ENCODE measurements at places on chromosomes 3 and 15.

DNA sequence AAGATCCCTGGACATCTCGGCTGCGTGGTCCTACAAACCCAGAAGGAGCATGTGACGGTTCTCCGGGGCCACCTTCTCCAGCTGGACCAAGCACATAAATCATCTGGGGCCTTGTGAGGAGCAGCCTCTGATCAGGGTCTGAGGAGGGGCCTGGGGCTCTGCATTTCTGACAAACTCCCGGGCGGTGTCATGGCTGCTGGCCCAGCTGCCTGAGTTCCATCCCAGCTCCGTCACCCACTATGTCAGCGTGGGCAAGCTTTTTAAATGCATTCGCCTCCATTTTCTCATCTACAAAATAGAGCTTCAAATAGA is 126.3 kb upstream of the MEF2A start:
- DNase-seq = no peak

DNA sequence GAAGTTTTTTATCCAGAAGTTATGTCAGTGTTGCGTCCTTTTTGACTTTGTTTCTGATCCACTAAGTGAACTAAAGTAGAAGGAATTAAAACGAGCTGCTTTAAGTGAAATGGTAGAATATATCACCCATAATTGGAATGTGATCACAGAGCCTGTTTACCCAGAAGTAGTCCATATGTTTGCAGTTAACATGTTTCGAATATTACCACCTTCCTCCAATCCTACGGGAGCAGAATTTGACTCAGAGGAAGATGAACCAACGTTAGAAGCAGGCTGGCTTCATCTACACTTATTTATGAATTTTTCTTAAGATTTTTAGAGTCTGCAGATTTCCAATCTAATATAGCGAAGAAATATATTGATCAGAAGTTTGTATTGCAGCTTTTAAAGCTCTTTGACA is 57.6 kb downstream of the DNAH1 start:
- DNase-seq = peak; percentile 1

- DNase-seq = no peak
Observed at GRCh38 chr15:88454236-88454635, 13.0 kb downstream of the MRPL46 start.

DNA sequence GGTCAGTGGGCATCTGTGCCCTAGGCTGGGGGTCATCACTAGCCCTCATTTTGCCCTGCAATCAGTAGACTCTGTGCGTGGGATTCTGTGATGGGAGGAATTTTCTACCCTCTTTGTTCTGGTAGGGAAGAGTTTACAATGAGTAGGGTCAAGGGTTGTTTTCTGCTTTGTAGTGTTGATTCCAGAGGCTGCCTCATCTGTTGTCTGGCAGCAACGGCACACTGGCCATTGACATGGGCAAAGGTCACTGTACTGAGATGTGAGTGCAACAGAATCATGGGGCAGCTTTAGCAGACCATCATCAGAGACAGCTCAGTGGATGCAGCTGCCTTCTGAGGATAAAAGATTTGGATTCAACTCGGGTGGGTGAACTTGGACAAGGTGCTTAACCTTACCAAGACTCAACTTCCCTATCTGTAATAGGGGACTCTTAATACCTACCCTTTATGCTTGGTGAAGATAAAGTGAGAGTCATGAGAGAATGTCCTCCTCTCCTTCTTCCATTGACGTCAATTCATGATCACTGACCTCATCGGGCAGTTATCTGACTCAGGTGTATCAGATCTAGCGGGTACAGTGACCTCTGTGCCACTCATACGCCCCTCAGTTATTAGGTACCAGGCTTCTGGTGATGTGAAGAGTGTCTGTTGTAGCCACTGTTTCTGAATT is 127.5 kb downstream of the RPLP1 start:
- DNase-seq = no peak

DNA sequence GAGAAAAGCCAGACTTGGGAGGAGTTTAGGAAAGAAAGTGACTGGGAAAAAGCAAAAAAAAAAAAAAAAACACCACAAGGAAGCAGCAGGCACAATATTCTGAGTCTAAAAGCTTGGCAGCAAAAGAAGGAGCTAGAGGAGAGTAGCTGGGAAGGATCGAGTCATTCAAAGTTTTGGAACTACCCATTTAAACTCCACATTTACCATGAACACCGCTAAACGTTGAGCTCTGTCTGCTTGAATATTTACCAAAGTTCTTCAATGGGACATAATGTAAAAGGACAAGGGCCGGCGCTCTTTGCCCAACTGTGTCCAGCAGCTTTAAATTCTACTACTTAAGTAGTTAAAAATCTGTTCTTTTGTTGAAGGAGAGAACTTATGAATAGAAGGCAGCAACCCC is 481.9 kb downstream of the FOXP1 start:
- no peak for DNase-seq

GRCh38 chr3:159480046-159480445 is 508.6 kb upstream of the IL12A start:
- no peak for DNase-seq

GRCh38 chr3:69326855-69327300 is 59.0 kb downstream of the FRMD4B start:
- no peak for DNase-seq

DNA sequence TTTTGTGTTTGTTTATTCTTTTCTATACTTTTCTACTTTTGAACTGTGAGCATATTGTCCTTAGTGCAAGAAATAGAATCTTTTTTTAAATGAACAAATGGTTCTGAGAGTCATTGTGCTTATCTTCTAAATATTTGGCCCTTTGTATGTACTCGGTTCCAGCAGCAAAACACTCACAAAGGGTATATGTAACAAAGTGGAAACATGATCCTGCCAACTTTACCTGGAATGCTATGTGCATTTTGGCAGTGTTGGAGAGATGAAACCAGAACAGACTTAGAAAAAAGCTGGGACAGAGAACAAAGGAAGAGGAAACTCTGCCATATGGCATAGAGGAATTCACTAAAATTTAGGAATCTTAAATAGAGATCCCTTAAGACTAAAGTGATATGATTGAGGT is 150.1 kb downstream of the FGF12 start:
- no peak for DNase-seq

DNA sequence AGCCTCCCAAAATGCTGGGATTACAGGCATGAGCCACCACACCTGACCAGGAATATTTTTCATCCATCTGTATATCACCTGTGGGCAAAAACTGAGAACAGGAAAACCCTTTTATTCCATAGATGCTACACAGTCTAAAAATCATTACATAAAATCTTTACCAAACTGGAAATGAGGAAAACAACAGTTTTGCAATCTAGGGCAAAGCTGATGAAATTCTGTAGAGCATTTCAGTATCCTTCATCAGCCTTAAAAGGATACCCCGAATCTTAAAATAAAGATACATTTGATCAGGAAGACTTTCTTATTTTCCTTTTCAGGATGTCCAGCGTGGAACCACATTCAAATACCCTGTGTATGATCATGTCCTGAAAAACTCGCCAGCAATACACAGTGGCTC is 7.1 kb downstream of the SIAH2 start:
- DNase-seq = no peak

GRCh38 chr3:168025076-168025475 is 70.6 kb downstream of the GOLIM4 start:
- DNase-seq = no peak

- DNase-seq = no peak
Observed at GRCh38 chr3:16300307-16300706, 35.3 kb downstream of the OXNAD1 start.

- DNase-seq = no peak
Observed at GRCh38 chr15:71334873-71335272, 219.6 kb downstream of the THSD4 start.

DNA sequence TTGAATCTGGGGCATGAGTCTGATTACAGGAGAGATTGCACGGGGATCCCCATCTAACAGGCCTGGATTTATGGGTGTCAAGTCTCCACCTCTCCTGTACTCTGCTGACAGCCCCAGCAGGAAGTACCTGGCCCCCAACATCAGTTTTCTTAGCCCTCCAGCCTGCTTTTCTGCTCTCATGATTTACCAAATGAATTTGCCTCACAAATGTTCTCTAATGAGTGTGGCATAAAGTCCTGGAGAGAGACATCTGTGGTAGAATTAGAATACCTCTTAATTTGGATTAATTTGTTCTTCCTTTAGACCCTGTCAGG is 60.1 kb downstream of the FNDC3B start:
- DNase-seq = no peak

- no peak for DNase-seq
Observed at GRCh38 chr3:136995652-136996051, 37.9 kb downstream of the IL20RB start.

- no peak for DNase-seq
Observed at GRCh38 chr3:60434950-60435349, 816.3 kb downstream of the FHIT start.

- no peak for DNase-seq
Observed at GRCh38 chr3:149596134-149596770, 61.6 kb downstream of the WWTR1 start.

GRCh38 chr15:70826634-70827033 is 27.3 kb downstream of the LARP6 start:
- peak; percentile 74 for DNase-seq

DNA sequence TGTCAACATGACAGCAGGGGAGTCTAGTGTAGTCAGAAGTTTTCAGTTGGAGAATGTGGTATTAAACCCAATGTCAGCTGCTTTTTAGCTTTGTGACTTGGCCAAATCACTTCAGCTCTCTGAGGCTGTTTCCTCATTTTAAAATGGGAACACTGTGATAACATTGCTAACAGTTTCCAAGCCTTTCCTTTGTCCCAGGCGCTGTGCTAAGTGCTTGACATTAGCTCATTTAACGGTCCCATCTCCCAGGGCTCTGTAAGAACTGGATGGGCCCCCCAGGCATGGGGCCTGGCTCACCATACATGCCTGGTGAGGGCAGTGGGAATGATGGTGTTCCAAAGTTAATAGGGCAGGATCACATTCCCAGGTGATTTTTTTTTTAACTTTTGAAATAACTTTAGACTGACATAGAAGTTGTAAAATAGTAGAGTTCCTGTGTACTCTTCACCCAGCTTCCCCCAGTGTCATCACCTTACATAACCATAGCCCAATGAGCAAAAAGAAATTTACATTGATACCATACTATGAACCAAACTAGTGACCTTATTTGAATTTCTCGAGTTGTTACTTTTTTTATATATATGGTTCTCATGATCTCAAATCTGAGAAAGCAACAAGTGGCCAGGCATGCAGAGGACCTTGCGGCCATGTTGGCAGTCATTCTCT is 7.7 kb downstream of the RASL12 start:
- no peak for DNase-seq

DNA sequence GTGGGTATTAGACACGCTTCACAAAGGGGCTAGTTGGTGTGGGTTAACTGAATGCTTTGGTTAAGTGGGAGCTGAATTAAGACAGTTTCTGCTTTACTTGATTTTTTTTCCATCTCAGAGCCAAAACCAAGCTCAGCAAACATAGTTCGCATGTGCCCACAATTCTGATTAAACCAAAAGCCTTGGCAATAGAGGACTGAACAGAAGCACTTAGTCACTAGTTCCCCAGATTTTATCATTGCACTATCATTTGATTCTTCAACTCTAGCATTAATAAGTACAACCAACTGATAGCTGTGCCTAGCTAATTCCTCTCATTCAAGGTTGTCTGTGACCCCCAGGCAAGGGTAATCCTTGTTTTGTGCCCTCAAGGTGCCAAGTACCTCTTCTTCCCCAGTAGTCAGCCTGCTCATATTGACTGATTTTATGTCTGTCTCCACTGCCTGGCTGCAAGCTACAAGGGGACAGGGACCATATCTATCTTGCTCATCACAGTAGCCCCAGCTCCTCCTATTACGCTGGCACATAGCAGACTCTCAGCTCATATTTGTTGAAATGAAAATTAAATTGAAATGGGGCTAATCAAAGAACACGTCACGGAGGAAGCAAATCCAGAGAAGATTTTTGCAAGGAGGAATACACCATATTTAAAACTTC is 9.9 kb upstream of the ARHGEF3 start:
- no peak for DNase-seq
